A549 (cell line): ENCODE measurements at places on chromosomes 2 and 18.

GRCh38 chr2:148552675-148553331 is 91.7 kb upstream of the EPC2 start:
- no peak for DNase-seq

- no peak for DNase-seq
Observed at GRCh38 chr2:68579689-68580088, 63.7 kb upstream of the PROKR1 start.

DNA sequence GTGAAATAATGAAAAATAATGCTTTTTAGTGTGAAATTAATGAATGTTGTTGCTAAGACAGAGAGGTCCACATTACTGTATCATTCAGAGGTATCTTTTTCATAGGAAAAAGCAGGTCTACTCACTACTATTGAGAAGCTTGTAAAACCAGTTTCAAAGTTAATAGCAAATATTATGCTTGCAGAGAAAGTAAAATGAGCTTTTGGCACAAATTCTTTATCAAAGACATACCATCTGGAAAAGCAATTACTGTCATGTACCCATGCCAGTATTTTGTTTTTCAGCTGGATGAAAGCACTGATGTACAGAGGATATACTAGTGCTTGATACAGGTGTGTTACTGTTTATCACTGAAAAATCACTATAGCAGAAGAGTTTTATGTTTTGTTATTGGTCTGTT is 77.5 kb downstream of the NCOA1 start:
- no peak for DNase-seq

GRCh38 chr2:42758751-42759150 is 5.2 kb downstream of the OXER1 start:
- no peak for DNase-seq

DNA sequence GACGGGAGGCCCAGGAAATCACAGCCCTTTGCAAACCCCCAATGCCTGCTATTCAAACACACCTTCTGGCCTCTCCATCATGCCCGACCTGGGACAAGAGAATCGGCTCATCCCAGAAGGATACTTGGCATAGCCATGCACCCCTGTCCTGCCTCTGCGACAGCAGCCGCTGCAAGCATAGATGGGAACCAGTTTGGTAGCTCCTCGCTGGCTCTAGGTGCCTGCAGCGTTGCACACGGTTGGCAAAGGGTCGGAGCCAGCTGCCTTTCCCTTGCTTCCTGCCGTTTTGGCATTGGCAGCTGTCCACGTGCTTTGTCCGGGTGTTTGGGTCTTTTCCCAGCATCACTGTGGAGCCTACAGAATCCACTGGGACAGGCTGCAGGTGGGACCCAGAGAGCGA is 76.9 kb downstream of the TWIST2 start:
- no peak for DNase-seq

GRCh38 chr2:176075481-176075880 is 8.3 kb downstream of the EVX2 start:
- DNase-seq, result no peak

DNA sequence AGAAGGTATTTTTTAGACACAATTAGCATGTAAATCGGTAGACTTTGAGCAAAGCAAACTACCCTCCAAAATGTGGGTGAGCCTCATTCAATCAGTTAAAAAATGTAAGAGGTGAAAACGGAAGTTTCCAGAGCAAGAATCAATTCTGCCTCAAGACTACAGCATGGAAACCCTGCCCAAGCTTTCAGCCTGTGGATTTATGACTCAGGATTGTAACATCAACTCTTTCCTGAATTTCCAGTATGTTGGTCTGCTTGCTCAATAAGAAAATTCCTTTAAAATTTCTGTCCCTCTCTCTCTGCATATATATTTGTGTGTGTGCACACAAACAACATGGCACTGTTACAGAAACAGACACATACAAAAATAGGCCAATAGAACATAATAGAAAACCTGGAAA is 228.6 kb upstream of the DOK6 start:
- DNase-seq, result no peak

- no peak for DNase-seq
Observed at GRCh38 chr2:77608510-77608909, 86.3 kb upstream of the LRRTM4 start.
